ENCODE measurements at places on chromosomes 12 and 14.

DNA sequence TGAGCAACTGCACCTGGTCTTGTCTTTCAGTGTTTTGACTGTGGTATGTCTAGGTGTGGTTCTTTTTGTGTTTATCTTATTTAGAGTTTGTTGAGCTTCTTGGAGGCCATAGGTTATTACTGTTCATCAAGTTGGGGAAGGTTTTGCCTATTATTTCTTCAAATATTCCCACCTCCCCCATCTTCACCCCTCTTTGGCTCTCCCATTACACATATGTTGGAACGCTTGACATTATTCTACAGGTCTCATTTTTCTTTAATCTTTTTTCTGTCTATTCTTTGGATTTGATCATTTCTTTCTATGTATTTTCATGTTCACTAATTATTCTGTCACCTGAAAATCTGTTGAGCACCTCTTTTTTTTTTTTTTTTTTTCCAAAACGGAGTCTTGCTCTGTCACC lies 16.2 kb downstream of the MAPKAPK5 start:
- DNase-seq: no peak

DNA sequence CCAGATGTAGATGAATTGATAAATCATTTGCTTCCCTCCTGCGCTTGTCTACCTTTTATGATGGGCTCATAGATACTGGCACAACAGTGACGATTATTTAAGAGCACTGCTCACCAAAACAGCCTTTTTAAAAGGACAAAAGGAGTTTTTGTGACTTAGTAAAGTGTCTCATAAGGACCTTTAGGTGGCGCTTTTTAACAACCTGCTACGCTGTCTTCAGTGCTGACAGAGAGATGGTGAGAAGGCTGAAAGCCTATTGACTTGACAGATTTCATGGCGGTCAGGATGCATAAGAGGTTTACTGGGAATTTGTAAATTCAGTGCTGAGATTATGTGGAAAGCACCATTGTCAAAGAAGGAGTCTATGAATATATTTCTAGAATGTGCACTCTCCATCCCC lies 87.6 kb downstream of the SLC15A5 start:
- DNase-seq: no peak

GRCh38 chr12:76820888-76821482 lies 57.1 kb downstream of the ZDHHC17 start:
- no peak for DNase-seq

DNA sequence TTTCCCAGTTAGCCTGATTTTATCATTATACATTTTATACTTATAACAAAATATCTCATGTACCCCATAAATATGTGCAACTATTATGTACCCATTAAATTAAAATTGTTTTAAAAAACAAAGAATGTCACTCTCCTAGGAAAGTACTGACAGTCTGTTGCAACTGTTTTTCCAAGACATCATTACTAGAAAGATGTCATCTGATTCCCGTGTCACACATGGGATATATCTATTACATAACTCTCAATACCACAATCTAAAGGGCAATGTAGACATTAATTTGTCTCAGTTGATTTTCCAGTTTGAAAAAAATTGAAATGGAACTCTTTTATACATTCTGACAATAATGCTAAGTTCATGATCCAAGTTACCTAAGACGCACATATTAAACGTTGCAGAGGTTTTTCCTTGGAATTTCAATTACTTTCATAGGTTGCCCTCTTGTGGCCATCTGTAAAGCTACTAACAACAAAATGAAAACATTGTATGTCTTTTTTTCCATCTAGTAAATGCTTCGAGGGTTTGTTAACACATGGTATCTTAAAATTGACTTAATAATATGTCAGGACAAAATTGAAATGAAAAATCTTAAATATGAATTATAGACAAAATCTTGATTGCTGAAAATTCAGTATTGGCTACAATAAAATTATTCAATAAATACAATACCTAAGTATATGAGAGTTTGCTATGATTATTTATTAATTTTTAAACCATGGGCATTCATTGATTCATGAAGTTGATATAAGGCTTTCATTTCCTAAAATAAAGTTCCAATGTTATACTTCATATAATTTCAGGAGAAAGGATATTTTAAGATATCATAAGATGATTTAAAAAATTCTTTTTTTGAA lies 131.6 kb downstream of the PPFIA2 start:
- no peak for DNase-seq

DNA sequence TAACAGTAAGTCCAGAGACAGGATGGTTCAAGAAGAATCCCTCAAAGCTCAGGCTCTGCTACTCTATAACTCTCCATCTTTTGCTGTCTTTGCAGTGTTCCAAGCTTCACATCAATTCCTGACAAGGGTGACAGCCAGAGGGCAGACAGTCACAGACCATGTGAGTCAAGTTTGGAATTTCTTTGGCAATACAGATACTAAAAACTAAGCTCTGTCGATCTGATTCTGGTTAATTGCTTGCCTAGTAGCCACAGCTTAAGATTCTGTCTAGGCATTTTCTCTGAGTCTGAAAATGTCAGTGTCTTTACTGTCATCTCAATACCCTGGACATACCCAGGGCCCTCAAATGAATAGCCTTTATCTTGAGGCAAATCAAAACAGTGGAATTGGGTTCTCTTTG lies 153.7 kb downstream of the CEP128 start:
- DNase-seq: no peak

GRCh38 chr14:90522571-90523191 lies 125.9 kb downstream of the CALM1 start:
- DNase-seq: no peak

GRCh38 chr14:55073856-55074255 lies 22.4 kb downstream of the MAPK1IP1L start:
- DNase-seq: no peak

GRCh38 chr12:124457287-124458219 lies 109.9 kb downstream of the NCOR2 start:
- DNase-seq: peak; percentile 48

DNA sequence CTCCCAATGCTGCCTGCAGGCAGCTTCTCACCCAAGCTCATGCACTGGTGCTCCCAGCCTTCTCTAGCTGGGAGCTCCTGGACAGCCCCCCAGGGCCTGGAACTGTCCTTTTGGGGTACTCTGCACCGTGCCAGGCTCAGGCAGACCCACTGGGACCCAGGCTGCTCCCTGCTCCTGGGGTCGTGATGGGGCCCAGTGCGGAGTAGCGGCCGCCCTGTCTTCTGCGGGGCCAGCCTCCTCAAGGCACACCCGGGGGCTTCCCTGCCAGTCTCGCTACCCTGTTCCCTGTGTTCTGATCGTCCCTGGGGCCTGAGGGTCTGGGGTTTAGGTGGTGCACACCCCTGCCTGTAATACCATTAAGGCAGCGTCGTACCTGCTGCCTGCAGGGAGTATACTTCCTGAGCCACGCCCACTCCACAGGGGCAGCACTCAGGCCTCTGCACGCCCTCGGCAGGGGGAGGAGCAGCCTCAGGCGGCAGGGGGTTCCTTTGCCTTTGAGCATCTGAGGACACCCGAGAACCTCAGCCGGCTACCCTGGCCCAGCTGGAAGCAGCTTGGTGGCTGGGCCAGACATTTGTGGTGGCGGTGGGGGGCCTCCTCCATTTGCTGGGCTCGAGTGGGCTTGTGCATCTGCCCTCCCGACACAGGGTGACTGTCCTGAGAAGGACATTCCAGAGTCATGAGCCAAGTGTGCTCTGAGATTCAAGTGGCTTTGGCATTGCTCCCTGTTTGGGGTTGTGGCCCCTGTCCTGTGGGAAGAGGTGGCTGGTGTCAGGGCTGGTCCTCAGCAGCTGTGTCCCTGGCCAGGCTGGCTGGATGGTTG lies 9.2 kb upstream of the CRIP2 start:
- DNase-seq: no peak

DNA sequence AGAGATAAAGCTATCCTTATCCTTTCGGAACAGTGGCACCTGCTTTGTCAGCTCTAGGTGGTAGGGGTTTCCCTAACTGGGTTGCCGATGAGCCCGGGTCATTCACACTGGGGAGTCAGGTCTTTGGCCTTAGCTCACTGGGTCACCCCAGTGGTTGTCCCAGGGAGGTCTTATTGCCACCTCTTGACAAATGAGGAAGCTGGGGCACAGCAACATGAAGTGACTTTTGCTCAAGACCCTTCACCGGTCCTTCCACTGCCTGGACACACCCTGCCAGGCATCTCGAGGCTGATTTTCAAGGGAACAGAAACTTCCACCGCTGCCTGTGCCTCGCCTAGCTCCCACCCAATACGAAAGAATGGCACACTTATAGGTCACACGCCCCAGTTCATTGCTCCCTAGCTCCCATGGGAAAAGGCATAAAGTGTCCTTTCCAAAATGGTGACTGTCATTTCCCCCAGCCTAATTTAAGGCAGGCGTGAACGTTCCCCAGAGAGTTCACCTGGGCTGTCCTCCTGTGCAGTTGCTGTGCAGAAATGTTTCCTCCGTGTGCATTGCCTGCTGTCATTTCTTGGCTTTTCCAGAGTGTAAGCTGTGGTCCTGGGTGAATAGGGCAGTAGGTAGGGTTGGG lies 156.1 kb upstream of the CCND2 start:
- DNase-seq: no peak

GRCh38 chr14:77613201-77613600 lies 3.2 kb downstream of the SPTLC2 start:
- DNase-seq: no peak

- DNase-seq: no peak
Observed at GRCh38 chr12:112430929-112431328, 12.2 kb downstream of the PTPN11 start.

GRCh38 chr14:73776194-73776537 lies 62.0 kb upstream of the PNMA1 start:
- no peak for DNase-seq

DNA sequence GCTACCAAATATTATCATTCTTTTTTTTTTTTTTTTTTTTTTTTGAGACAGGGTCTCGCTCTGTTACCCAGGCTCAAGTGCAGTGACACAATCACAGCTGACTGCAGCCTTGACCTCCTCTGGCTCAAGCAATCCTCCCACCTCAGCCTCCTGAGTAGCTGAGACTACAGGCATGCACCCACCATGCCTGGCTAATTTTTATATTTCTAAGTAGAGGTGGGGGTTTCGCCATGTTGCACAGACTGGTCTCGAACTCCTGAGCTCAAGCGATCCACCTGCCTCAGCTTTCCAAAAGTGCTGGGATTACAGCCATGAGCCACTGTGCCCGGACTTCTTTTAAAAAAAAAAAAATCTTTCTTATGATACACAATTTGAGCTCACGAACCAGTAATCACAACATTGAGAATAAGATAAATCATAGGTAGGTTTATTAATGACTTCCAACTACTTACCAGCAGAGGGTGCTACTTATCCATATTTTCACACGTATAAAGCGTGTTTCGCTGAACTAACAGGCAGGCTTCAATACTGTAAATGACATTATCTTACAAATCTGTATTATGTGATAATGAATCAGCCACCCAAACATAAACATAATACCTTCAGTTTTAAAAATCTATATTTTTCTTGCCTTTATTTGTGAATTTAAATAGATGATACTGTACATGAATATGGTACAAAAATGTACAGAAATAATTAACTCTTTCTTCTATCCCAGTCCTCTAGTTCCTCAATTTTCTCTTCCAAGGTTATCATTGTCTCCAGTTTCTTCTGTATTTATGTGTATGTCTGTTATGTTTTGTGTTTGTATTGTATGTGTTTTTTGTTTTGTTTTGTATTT lies 42.5 kb upstream of the BCAT1 start:
- no peak for DNase-seq

DNA sequence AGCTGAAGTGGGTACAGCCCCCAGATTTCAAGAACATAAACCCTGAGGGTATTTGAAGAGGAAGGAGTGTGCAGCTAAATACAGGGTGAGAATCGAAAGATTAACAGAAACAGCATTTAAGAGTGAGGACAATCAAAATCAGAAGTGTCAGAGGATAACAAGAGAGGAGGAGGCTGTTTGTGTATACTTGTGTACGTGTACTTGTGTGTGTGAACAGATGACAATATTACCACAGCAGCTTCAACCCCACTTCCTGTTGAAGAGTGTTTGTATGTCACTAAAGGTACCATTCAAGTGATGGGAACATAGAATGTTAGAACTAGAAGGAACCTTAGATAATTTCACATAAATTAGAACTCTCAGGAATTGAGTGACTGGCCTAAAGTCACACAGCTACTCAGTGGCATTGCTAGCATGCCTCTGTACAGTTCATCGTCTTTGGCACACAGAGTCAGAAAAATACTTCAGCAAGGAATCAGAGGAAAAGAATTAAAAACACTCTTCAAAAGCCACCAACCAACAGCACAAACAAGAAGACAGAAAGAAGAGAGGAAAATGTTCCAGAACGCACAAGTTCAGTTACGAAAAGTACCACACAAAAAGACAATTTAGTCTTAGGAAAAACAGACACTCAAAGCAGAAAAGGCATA lies 164.3 kb upstream of the BCL2L14 start:
- no peak for DNase-seq

GRCh38 chr14:89700801-89701200 lies 253.7 kb downstream of the EFCAB11 start:
- no peak for DNase-seq

- no peak for DNase-seq
Observed at GRCh38 chr14:104250175-104250574, 111.8 kb downstream of the KIF26A start.

DNA sequence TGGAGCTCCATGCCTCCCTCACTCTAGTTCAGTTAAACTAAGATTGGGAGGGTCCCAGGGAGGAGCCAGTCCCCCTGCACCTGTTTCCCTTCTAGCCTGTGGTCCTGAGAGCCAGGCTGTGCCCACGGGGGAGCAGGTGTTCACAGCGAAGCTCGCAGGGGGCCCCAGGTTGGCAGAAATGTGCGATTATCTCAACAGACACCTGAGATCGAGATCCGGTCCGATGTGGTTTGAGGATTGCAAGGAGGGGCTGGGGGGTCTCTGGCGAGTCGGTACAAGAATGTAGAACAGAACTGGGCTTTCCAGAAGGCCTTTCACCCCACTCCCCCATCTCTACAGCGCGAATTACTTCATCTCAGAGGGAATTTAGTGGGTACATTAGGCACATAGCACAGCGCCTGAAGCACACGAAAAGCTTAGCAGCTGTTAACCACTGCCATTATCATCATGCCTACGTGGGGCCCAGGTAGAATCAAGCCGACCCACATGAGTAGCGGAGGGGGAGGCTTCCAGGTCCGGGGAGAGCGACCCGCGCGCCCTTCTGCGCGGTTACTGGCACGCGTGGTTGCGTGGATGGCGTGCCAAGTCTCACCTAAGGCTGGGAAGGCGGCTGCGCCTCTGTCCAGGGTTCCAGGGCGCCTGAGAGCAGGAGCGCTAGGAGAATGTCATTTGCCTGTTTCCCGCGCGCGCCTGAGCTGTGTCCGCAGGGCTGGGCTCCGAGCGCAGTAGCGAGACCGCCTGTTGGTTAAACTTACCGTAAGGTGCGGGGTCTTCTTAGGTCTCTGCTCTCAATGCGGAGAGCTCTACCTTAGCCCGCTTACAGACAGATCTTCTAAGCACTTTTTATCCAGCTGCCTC lies 1539.5 kb upstream of the TMEM132C start:
- DNase-seq: no peak

GRCh38 chr12:109681986-109682707 lies 31.5 kb upstream of the FAM222A start:
- DNase-seq: no peak

DNA sequence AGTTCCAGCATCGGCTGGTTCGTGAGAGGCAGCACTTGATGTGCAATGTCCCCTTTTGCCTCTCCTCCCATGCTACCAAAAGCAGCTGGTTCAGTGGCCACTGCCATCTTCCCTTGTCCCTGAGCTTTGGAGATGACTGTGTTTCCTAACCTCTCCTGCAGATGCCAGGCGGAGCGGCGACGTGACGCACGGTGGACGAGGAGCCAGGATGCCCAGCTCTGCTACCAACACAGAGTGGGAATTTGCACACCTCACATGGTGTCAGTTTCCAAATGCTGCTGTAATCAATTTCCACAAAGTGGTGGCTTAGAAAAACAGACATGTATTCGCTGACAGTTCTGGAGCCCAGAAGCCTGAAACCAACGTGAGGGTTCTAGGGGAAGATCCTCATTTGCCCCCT lies 42.5 kb upstream of the MAP1LC3B2 start:
- DNase-seq: no peak

Measured in stimulated activated CD8-positive, alpha-beta memory T cell treated with anti-CD3 and anti-CD28 coated beads, Interleukin-7, amount 100 ng/mL, for 4 hours (primary cell).